ENCODE measurements at places on chromosomes 1 and 21.

DNA sequence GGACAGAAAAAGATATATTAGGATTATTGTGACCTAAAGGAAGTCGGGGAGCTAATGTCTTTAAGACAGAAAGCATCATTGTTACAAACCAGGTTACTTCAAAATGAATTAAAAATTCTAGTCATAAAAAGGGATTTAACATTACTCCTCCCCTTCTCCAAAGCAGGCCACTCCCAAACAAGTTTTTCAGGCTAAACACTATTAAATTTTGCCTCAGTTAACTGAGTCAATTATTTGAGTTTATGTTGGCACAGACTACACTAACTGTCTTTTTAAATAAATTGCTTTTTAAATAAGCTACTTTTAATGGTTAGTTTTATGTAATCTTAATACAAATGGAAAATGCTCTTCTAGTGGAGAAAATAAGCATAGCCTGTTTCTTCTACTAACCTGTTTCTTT, 395.0 kb upstream of the DUSP10 start:
- no peak for DNase-seq

DNA sequence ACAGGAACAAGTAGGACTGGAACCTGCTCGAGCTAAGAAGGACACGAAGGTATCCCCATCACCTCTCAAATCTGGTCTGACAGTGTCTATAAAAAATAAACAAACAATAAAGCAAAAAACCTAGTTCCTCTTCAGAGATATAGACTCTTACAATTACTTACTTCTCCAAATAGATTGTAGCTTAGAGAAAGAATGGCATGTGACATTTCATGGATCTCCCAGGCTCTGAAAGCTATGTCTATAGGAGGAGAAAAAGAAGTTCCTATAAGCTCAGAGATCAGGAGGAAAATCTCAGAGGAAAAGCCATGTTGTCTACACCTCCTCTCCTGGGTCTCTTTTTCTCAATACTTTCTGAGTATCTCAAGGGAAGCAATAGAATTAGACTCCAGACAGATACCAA, 12.3 kb upstream of the OR10J5 start:
- no peak for DNase-seq

DNA sequence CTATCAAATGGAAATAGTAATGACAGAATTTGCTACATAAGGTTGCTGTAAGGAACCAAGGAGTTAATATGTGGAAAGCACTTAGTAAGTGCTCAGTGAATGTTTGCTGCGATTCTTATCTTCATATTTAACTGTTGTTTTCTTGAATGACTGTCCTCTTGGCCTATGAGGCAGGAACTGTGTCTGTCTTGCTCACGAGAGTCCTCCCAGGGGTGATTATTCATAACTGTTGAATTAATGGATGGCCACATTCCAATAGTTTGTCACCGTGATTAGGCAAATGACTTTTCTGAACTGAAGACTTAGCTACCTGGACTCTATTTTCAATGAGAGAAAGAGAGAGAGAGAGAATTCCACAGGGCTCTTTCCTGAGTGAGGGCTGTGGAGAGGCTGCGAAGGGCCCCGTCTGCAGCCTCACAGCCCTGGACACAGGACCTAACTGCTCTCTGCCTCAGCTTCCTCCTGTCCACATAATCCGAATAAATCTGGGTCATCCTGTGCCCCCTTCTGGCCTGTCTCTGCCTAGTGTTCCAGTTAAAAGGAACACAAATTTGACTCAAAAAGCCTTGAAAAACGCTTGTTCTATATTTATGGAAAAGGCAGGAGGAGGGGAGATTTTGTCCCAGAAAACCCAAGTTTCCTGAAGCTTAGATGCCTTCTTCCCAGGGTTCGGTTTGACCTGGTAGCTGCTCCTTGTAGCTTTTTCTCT, 8.5 kb downstream of the EDN2 start:
- DNase-seq = no peak

DNA sequence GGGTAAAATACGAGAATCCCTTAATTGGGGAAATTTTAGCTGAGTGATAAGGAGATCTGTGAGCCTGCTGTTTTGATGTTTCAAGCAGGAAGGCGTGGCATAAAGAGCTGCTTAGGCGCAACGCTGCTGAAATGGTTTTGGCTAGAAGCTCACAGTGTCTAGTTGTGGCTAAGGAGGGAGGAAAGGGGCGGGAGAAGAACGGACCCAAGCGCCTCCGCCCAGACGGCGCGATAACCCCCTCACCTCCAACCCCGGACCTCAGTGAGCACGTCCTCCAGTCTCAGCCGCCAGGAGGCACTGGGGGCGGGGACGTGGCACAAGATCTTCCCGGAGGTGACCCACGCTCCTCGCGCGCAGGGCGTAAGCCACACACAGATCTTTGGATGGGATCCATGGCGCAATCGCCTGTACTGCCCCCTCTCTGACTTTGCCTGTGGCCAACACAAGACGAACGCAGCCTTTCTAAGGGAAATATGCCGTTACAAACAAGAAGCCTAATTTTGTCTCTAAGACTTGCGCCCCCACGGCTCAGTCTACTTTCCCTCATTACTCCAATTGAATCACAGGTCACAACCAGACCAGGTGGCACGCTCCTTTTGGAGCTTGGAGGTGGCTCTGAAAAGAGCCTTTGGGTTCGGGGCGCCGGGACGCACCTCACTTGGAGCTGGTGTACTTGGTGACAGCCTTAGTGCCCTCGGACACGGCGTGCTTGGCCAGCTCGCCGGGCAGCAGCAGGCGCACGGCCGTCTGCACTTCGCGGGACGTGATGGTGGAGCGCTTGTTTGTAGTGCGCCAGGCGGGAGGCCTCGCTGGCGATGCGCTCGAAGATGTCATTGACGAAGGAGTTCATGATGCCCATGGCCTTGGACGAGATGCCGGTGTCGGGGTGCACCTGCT, 23.4 kb upstream of the RNF187 start:
- no peak for DNase-seq

GRCh38 chr1:34983700-34984355, 1.3 kb downstream of the TMEM35B start:
- DNase-seq = no peak

DNA sequence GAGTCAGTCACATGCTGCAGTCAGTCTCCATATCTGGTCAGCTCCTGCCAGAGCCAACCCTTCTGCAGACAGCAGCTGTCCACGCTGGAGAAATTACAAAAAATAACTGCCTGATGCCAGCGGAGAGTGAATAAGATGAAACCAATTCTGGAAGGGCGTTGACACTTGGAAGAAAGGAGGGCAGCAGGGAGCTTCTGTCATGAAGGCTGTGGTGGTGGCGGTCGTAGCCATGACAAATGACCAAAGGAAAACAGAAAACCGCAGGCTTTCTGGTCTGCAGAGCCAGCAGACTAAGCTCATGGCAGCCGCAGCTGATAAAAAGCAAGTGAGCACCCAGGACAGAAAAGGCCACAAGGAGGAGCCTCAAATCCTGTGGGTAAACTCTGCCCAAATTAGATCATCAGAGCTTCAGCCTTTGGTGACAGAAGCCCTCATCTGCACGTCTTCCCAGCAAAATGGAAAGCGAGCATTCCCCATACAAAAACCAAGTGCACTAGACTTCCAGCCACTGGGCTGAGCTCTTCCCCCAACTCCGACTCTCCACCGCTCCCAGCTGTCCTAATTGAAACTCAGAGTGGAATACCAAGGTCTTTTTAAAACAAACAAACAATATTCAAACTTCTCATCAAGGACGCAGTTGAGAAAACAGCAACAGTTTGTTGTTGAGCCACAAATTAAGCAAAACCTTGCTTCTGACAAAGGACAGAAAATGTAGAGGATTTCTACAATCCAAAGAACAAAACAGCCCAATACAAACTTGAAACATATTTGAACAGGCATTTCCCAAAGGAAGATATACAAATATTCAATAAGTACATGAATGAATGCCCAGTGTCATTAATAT, 28.7 kb downstream of the RSPH1 start:
- DNase-seq = no peak

GRCh38 chr1:45924736-45925135, 121.3 kb downstream of the MAST2 start:
- DNase-seq = no peak

DNA sequence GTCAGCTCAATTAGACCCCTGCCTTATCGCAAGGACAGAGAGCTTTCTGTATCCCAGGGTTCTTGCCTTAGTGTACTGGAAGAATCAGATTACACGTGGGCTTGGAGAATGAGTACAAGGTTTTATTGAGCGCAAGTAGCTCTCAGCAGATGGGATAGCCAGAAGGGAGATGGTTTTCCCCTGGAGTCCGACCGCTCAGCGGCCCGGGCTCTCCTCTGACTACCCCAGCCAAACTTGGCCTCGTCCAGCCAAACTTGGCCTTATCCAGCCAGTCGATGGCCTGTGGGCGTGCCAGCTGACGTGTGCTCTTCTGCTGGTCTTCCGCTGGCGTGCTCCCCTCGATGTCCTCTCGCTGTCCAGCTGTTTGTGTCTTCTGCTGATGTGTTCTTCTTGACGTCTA, 136.9 kb downstream of the SYT14 start:
- no peak for DNase-seq

DNA sequence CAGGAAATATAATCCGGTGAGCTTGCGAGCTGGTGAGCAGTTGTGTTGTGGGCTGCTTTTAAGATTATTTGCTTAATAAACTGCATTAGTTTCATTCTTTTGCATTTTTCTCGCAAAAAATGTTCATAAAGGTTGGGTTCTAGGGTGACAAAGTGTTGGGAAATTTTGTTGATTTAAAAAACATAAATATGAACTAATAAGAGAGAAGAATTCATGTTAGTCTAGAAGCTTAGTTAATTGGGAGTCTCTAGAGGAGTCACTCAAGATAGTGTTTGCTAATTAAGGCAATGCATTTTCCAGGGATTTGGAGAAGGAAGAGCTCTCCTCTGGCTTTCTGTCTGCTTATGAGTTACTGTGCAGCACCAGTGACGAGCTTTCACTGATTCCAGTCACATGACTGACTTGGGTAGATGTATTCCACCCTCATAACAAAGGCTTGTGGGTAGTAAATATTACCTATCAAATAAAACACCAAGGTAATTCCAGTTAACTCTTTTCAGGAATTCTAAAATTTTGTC, 417.0 kb downstream of the PTBP2 start:
- DNase-seq = no peak

GRCh38 chr1:65393347-65393746, 27.1 kb upstream of the LEPR start:
- no peak for DNase-seq

DNA sequence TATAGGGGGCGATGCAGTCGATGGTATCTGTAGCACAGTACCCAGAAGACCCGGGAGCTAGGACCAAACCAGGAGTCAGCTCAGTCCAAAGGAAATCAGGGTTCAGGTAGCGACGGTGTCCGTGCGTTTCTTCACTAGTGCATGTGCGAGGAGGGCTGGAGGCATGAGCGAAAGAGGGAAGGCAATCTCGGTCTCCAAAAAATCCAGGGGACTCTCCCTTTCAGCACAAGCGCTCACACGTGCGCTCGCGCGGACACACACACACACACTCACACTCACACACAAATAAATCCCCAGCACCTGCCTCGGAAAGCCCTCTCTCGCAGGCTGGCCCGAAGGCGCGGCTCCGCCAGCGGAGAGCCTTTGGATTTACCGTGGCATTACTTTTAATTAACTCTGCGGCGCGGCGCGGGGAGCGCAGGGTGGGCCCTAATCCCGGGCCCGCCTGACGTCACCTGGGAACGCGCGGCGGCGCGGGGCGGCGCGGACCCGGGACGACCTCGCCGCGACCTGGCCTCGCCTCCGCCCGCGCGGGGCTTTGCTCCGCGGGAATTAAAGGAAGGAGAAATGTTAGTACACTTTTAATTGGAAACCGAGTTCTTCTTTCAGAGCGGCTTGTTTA, 121.2 kb downstream of the LMX1A start:
- no peak for DNase-seq

- DNase-seq = no peak
These were observed 17.2 kb upstream of the NFASC start for GRCh38 chr1:204853436-204853835.

- no peak for DNase-seq
These were observed 9.4 kb downstream of the FCAMR start for GRCh38 chr1:206960676-206961386.

- no peak for DNase-seq
These were observed 63.6 kb downstream of the NIBAN1 start for GRCh38 chr1:184910691-184911091.

DNA sequence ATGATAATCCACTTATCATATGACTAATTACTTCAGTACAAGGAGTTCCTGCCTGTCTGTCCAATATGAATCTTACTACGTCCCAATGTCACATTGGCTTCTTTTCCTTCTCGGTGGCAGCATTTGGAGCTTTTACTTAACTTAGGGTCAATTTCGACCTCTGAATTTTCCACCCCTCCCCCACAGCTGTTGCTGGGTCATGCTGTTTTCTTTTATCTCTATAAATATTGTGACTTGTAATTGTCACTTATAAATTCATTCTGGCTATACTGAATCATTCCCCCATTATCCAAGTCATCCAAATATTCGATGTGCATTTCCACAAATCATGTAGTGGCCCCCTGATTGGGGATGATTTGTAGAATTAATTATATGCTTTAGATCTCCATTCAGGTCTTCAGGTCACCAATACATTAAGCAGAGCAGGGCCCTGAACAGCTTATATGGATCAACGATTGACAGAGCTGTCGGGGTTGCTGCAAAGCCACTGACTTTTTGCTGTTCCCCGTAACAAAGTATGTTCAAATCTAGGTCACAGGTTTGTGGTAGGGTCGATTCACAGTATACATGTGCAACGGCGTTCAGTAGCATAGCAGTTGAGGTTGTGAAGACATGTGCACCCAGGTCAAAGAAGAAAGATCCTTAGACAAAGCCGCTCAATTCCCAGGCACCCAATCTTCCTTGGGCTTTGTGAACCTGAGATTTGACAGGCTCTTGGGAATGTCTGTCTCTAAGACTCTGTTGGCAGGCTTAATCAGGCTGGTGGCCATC, 18.3 kb upstream of the RNU1-4 start:
- DNase-seq = no peak

DNA sequence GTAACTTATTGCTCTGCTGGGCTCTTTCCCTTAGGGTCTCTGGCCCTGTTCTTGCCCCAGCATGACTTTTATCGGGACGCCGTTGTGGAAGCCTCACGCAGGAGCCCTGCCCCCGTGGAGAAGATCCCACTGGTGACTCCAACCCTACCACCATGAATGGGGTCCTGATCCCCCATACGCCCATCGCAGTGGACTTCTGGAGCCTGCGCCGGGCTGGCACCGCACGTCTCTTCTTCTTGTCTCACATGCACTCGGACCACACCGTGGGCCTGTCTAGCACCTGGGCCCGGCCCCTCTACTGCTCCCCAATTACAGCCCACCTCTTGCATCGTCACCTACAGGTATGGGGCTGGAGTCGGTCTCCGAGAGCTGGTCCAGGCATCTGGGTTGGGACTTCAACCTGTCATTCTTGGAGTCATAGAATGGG, 322 bp downstream of the DCLRE1B start:
- DNase-seq = no peak

GRCh38 chr1:62794053-62794452, 10.1 kb downstream of the ATG4C start:
- DNase-seq = no peak

- DNase-seq = no peak
These were observed 218.8 kb upstream of the TMPRSS15 start for GRCh38 chr21:18622383-18622782.

DNA sequence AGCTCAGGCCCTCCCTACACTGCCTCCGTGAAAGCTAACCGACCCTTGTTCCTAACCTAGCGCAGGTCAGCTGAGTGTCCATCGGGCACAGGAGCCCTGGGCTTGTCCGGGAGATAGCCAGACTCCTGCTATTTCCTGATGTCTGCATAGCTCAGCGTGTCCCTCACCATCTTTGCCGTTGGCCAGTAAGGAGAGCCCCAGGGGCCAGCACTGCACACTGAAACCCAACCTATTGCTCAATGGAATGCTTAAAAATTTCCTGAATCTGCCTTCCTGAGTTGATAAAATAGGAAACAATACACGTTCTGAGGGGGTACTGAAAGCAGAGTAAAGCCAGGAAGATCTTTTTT, 2.2 kb downstream of the RUNX1 start:
- DNase-seq = no peak

- no peak for DNase-seq
These were observed 26.0 kb downstream of the ARID1A start for GRCh38 chr1:26721669-26722355.

Measured in kidney epithelial cell (primary cell).